ENCODE measurements at places on chromosomes 11 and 22.

GRCh38 chr11:103609117-103610066, 427.0 kb upstream of the DDI1 start:
- no peak for DNase-seq

DNA sequence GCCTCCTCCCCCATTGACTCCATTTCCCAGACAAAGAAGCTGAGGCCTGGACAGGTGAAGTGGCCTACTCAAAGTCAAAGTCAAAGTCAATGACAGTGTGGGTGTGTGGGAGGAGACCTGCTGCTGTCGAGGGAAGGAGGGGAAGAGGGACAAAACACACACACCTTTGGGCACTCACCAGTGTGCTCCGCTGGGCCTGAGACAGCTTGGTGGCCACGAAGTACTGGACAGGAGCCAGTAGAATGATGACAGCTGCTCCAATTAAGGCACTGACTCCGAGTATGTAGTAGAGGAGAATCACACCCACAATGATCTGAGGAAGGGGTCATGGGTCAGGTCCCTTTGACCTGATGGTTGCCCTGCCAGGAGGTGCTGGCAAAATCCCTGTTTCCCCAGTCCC, 33.6 kb downstream of the ABCC8 start:
- DNase-seq = no peak

- no peak for DNase-seq
These were observed 151.0 kb downstream of the MN1 start for GRCh38 chr22:27650572-27650971.

GRCh38 chr11:113278481-113278880, 35.9 kb upstream of the TTC12 start:
- DNase-seq = no peak

DNA sequence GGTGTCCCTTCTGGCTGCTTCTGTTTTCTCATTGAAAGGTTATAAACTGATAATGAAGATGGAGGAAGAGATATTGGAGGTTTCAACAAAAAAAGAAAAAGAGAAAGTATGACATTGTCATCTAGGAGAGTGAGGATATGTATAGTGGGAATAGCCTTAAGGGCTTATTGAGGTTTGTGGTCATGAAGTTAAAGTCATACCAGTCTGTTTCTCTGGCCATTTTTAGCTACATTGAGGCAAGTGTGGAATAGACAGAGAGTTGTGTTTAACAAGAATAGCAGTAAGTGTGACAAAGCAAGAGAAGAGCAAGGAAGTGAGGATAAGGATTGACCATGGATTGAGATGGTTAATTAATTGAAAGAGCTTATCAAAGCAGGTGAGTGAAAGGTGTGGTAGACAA, 110.4 kb downstream of the ELP4 start:
- no peak for DNase-seq

DNA sequence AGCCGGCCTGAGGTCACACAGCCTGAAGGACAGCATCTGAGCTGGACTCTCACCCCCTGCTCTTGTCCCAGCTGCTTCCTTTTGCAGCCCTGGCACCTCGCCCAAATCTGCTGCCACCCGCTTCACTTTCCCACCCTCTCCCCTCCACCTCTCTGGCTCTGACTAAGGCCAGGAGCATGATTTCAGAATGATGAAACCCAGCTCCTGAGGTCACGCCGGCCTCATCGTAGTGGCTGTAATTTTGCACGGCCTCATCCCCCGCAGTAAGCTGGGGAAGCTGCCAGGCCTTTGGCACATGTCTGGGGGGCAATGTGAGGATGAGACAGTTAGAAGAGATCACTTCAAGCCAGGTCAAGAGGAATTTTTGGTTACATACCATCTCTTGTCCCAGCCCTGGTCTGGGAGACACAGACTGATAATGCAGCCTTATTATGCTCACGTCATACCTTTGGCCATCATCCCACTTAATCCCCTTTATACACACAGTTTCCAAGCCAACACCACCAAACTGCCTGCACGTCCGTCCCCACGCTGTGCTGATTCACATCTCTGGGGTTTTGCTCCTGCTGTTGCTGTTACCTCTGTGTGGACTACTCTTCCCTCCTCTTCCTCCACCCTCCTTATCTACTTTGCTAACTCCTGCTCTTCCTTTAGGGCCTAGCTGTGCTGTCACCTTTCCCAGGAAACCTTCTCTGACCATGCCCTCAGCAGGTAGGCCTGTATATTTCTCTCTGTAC, 58.1 kb downstream of the CHRDL2 start:
- DNase-seq = no peak

- no peak for DNase-seq
These were observed 54.7 kb downstream of the NF2 start for GRCh38 chr22:29658176-29658575.

GRCh38 chr11:92890846-92891245, 78.6 kb upstream of the MTNR1B start:
- no peak for DNase-seq

DNA sequence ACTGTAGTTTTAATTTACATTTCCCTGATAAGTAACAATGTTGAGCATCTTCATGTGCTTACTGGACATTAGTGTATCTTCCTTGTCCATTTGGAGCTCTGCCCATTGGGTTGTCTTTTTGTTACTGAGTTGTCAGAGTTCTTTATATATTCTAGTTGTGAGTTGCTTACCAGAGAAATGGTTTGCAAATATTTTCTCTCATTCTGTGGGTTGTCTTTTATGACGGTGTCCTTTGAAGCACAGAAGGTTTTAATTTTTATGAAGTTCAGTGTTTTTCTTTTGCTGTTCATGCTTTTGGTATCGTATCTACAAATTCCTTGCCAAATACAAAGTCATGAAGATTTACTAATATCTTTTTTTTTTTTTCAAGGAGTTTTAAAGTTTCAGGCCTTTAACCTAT, 42.4 kb downstream of the ZBTB44 start:
- no peak for DNase-seq

DNA sequence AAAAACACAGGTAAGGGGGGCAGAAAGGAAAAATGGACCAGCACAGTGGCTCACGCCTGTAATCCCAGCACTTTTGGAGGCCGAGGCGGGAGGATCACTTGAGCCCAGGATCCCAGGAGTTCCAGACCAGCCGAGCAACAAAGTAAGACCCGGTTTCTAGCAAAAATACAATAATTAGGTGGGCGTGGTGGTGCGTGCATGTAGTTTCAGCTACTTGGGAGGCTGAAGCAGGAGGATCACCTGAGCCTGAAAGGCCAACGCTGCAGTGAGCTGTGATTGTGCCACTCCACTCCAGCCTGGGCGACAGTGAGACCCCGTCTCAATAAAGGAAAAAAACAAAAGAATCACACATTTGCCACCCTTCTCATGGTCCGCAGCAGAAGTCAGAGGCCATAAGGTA, 519.4 kb downstream of the BRD1 start:
- DNase-seq = no peak

DNA sequence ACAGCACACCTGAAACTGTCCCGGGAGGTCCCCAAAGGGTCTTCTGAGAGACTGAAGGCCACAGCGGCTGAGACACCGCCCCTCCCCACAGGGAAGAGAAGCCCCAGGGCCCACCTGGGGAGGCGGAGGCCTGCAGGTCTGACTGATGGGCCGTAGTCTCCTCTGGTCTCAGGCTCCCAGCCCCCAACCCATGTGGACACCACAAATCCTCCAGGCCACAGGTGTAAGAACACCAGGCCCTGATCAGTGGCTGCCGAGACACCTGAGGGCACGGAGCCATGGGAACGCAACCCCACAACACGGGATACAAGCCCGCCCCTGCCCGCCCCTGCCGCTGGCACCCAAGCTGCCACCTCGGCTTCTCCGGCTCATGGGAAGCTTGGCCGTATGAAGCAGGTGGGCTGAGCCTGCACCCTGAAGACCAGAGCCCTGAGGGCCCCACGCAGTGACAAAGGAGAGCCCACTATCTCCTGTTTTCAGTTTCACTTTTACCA, 46.3 kb downstream of the BRD1 start:
- no peak for DNase-seq

- no peak for DNase-seq
These were observed 218.6 kb downstream of the NAV2 start for GRCh38 chr11:19931141-19931770.

GRCh38 chr22:26898946-26899605, 241.7 kb downstream of the MIAT start:
- DNase-seq = no peak

- DNase-seq = no peak
These were observed 18.1 kb downstream of the DUSP8 start for GRCh38 chr11:1553808-1554594.

GRCh38 chr11:41116970-41117369, 342.5 kb downstream of the LRRC4C start:
- DNase-seq = no peak

- peak; percentile 43 for DNase-seq
These were observed 34.2 kb upstream of the FSHB start for GRCh38 chr11:30196400-30197206.

DNA sequence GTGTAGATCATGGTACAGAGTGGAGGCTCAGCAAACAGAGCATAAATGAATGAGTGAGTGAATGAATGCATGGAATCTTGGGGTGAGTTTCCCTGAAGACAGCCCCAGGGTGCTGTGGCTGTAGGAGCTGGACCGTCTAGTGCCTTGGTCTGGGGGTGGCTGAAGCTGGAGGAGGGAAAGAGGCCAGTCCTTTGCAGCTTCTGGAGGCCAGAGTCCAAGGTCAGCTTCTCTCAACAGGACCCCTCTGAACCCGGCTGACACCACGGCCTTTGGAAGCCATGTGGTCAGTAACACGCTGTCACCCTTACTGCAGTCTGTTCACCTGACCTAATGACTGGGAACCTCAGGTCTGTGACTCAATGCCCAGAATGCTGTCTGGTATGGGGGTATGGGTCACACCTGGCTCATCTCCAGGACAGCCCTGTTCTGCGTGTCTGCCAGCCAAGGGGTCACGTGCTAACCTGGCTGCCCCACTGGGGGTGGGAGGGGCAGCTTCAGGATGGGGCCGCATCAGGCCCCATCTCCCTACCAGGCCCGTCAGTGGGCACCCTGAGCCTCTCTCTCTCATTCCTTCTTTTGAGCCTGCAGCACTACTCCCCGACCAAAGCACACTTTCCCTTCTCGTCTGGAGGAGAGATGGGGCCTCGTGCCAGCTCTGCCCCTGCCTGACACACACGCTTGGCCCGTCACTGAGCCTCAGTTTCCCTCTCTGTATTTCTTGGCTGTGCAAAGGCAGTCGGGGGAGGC, 24.1 kb upstream of the CHKA start:
- no peak for DNase-seq

GRCh38 chr22:38069372-38070249, 12.4 kb downstream of the PICK1 start:
- no peak for DNase-seq

GRCh38 chr11:1150769-1151365, 6.9 kb upstream of the MUC5AC start:
- no peak for DNase-seq

GRCh38 chr22:41367680-41368542, 13.8 kb upstream of the TEF start:
- no peak for DNase-seq

GRCh38 chr22:41561788-41562187, 978 bp downstream of the CSDC2 start:
- no peak for DNase-seq

DNA sequence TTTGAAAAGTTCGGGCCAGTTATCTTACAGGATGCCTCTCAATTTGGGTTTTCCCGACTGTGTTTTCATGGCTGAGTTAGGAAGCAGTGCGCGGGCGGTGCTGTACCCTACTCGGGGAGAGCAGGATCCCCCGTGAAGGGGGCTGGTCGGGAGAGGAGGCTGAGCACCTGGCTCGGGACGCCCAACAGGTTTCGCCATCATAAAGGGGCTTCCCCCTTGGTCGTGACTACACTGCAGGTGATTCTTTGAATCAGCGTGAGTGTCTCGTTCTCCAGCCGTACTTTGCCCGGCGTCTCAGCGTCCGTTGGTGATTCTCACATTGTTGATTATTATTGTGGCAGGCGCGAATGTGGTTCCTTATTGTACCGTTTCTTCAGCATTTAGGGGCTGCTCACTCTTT, 46.6 kb downstream of the ST14 start:
- DNase-seq = no peak

DNA sequence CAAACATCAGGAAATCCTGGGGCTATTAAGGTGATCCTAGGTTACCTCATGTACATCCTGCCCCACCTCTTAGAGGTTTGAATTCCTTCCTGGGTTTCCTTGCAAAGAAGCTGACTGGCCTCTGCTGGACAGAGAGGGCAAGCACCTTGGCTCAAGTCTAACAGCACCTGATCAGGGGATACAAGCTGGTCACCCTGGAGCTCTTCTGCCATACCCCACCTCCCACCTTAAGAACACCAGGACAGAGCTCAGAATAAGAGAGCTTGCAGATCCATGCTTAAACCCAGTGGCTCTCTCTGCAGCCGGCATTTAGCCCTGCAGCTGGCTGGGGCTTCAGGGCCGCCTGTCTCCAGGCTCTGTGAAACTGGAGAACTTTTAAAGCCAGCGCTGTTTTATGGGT, 386.6 kb upstream of the NARS2 start:
- DNase-seq = no peak

DNA sequence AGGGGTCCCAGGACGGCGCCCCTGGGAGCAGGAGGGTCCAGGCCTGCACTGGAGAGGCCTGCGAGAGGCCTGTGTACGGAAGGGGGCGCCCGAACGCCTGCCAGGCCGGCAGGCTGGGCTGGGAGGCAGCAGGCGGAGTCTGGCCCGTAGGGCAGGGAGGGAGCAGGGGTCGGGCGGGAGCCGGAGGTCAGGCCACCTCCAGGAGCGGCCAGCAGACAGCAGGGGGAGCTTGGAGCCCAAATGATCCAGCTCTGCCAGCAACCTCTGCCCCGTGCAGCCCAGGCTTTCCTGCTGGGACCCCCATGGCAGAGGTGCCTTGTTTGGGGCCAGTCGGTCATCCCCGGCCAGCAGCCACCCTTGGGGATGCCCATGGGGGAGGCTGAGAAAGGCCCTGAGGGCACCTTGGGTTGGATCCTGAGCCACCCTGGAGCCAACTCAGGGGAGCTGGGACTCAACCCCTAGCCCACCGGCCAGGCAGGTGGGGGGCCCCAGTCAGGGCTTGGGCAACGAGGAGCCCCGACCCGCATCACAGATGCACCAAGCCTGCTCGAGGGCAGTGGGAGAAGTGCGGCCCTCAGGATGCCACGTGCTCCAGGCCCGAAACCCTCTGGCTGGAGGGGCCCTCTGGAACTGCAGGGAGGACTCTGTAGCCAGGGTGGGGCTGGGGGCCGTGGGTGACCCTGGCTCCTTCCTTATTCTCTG, 9.6 kb upstream of the SYT8 start:
- DNase-seq = no peak

DNA sequence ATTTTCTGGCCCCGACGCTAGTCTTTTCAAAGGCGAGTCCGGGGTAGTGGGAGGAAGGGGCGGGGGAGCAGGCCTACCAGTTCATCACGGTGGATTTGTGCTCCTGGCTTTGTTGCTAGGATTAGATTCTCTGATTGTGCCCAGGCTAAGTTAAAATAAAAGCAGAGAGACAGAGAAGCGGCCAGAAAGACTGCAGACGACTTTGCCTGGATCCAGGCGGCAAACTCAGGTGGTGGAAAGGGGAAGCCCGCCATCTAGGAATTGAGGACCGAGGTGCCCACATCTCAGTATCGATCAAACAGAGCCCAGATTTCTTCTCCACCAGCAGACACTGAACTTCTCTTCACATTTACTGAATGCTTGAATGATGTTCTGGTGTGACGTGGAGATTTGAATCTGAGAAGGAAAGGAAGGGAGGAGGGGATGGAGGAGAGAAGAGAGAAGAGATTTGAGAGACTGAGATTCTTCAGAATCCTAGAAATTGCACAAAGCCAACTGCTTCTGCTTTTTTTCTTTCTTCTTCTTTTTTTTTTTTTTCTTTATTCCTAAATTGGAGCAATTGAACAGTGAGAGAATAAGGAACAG, 2.7 kb downstream of the FAT3 start:
- DNase-seq = no peak

Measured in memory B cell (primary cell).